Uterus (tissue), 4 donors: ENCODE measurements at places on chromosomes 3 and 15. TPM values are rescaled to one million over a fixed set of nuclear protein-coding genes. Genes with fewer than 3 reads are reported as not detected.

- H3K4me1 ChIP-seq, result peaks cover 12% of the 10 kb centered on the region
- DNase-seq, result no peak
- H3K36me3 ChIP-seq, result no peaks in the 10 kb centered on the region
- no peak overlapping the region for H3K4me3 ChIP-seq
- peak overlapping the region; percentile 64 for H3K27ac ChIP-seq
Measured at GRCh38 chr3:172323894-172324610, 124.2 kb downstream of the GHSR start.

GRCh38 chr3:36784138-36784635 is 19.8 kb upstream of the DCLK3 start:
- no peaks in the 10 kb centered on the region for H3K27me3 ChIP-seq
- H3K4me1 ChIP-seq, result no peaks in the 10 kb centered on the region
- no peak overlapping the region for H3K4me3 ChIP-seq
- no peaks in the 10 kb centered on the region for H3K36me3 ChIP-seq

FRMD5 gene
- 0.37 TPM for total RNA-seq

DNA sequence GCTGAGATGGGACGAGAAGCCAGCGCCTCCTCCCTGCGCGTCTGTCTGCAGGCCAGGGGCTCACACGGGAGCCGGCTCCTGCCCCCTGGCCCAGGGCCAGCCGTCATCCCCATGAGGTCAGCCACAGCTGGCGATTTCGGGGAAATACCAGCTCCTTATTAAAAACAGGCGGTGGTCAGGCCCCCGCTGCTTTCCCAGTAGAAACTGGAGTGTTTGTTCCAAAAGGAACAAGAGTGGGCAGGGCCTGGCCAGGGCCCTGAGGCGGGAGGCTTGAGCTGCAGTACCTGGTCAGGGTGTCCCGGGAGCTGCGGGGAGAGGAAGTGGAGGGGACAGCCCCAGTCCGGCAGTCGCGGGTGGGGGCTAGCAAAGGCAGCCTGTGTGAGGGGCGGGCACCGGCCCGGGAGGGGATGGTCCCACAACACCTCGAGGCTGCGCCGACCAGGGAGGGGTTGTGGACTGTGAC is 17.8 kb downstream of the MYL3 start:
- H3K27me3 ChIP-seq, result no peaks in the 10 kb centered on the region
- peak overlapping the region; percentile 42 for H3K4me3 ChIP-seq
- no peaks in the 10 kb centered on the region for H3K4me1 ChIP-seq
- H3K36me3 ChIP-seq, result no peaks in the 10 kb centered on the region
- H3K27ac ChIP-seq, result peak overlapping the region; percentile 82
- peak; percentile 84 for DNase-seq

ERC2 gene
- total RNA-seq, result 1.7 TPM

GRCh38 chr3:20645340-20645739 is 459.3 kb upstream of the SGO1 start:
- H3K36me3 ChIP-seq, result no peaks in the 10 kb centered on the region
- H3K27ac ChIP-seq, result no peak overlapping the region
- H3K27me3 ChIP-seq, result no peaks in the 10 kb centered on the region
- no peak overlapping the region for H3K4me3 ChIP-seq

- no peak for DNase-seq
- no peak overlapping the region for H3K4me3 ChIP-seq
Measured at GRCh38 chr3:105345156-105345555, 21.6 kb upstream of the ALCAM start.

GOLGA6D gene
- total RNA-seq, result not detected

- H3K27ac ChIP-seq, result no peak overlapping the region
- no peak overlapping the region for H3K4me3 ChIP-seq
- no peaks in the 10 kb centered on the region for H3K36me3 ChIP-seq
Measured at GRCh38 chr3:156978481-156978961, 152.4 kb downstream of the LEKR1 start.

DNA sequence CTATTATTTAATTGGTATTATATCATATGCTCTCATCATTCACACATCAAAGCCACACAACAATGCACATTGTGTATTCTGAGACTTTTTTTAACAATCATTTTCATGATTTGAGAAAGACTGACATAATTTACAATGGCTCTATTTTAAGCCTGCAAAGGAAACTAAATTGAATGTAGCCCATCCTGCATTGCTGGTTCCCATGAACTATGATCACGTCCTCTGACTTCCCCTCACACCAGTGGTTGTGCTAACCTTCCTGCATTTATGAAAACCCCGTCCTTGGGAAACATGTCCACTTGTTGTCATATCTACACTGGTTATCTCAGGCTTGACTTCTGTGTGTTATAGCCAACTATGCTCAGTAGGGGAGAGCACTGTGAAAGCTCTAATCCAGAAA is 546.2 kb downstream of the MECOM start:
- no peak overlapping the region for H3K27ac ChIP-seq
- H3K36me3 ChIP-seq, result no peaks in the 10 kb centered on the region
- H3K4me3 ChIP-seq, result no peak overlapping the region
- no peak for DNase-seq
- H3K4me1 ChIP-seq, result no peaks in the 10 kb centered on the region
- H3K27me3 ChIP-seq, result no peaks in the 10 kb centered on the region

ROPN1 gene
- not detected for total RNA-seq

GRCh38 chr3:177356113-177356512 is 158.8 kb upstream of the TBL1XR1 start:
- H3K4me1 ChIP-seq, result no peaks in the 10 kb centered on the region
- no peak for DNase-seq
- peak overlapping the region; percentile 83 for H3K27ac ChIP-seq
- no peaks in the 10 kb centered on the region for H3K27me3 ChIP-seq
- H3K4me3 ChIP-seq, result no peak overlapping the region

DNA sequence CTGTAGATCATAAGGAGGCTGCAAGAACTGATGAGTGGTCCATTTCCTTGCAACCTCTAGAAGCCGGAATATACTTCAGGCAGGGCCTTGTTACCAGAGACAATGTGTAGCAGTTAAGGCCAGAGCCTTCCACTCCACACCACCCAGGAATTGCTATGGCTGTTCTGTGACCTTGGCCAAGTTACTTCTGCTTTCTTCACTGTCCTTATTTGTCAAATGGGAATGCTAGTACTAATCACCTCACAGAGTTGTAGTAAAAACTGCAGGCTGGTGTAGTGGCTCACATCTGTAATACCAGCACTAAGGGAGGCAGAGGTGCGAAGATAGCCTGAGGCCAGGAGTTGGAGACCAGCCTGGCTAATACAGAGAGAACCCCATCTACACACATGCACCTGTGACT is 28.7 kb upstream of the RPN1 start:
- no peaks in the 10 kb centered on the region for H3K27me3 ChIP-seq
- no peaks in the 10 kb centered on the region for H3K36me3 ChIP-seq
- DNase-seq, result no peak
- H3K4me3 ChIP-seq, result no peak overlapping the region

GRCh38 chr15:51536965-51537574 is 85.5 kb downstream of the DMXL2 start:
- no peak overlapping the region for H3K27ac ChIP-seq
- H3K4me3 ChIP-seq, result no peak overlapping the region
- no peaks in the 10 kb centered on the region for H3K4me1 ChIP-seq
- H3K27me3 ChIP-seq, result no peaks in the 10 kb centered on the region
- H3K36me3 ChIP-seq, result no peaks in the 10 kb centered on the region

DUOXA2 gene
- not detected for total RNA-seq

GRCh38 chr3:187922704-187923416 is 177.6 kb upstream of the BCL6 start:
- H3K27me3 ChIP-seq, result no peaks in the 10 kb centered on the region
- no peaks in the 10 kb centered on the region for H3K36me3 ChIP-seq
- peaks cover 4% of the 10 kb centered on the region for H3K4me1 ChIP-seq
- no peak overlapping the region for H3K4me3 ChIP-seq
- DNase-seq, result no peak
- no peak overlapping the region for H3K27ac ChIP-seq

DNA sequence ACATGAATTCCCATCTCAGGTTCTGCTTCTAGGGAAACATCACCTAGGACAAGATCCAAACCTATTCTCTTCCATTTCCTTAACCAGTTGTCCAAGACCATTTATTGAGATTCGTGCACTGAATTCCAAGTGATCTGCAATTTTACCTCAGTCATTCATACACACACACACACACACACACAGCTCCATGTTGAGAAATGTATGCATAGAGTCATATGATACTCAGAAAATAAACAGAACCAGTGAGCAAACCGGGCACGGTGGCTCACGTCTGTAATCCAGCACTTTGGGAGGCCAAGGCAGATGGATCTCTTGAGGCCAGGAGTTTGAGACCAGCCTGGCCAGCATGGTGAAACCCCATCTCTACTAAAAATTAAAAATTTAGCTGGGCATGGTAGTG is 6.1 kb upstream of the KPNA1 start:
- no peaks in the 10 kb centered on the region for H3K4me1 ChIP-seq
- H3K27ac ChIP-seq, result no peak overlapping the region
- no peak overlapping the region for H3K4me3 ChIP-seq
- H3K27me3 ChIP-seq, result no peaks in the 10 kb centered on the region
- no peak for DNase-seq

PCOLCE2 gene
- total RNA-seq, result 7.7 TPM

GRCh38 chr15:68032672-68033071 is 21.4 kb upstream of the PIAS1 start:
- H3K4me1 ChIP-seq, result no peaks in the 10 kb centered on the region
- no peaks in the 10 kb centered on the region for H3K36me3 ChIP-seq
- H3K27me3 ChIP-seq, result no peaks in the 10 kb centered on the region
- no peak overlapping the region for H3K4me3 ChIP-seq
- no peak for DNase-seq

GRCh38 chr15:51833772-51834171 is 4.3 kb downstream of the TMOD3 start:
- peaks cover 5% of the 10 kb centered on the region for H3K4me1 ChIP-seq
- no peak overlapping the region for H3K27ac ChIP-seq
- no peak for DNase-seq
- no peak overlapping the region for H3K4me3 ChIP-seq
- no peaks in the 10 kb centered on the region for H3K36me3 ChIP-seq

DNA sequence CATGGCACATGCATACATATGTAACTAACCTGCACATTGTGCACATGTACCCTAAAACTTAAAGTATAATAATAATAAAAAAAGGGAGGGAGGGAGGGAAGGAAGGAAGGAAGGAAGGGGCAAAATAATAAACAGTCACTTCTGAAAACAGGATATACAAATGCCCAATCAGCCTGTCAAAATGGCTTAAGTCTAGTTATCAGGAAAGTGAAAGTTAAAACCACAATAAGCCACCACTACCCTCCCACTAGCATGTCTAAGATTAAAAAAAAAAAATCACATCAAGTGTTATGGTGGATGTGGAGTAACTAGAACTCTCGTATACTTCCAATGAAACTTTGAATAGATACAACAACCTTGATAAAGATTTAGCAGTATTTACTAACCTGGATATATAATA is 145.6 kb upstream of the GMNC start:
- H3K27me3 ChIP-seq, result no peaks in the 10 kb centered on the region
- no peak overlapping the region for H3K4me3 ChIP-seq
- H3K4me1 ChIP-seq, result no peaks in the 10 kb centered on the region
- no peak for DNase-seq
- no peak overlapping the region for H3K27ac ChIP-seq

DNA sequence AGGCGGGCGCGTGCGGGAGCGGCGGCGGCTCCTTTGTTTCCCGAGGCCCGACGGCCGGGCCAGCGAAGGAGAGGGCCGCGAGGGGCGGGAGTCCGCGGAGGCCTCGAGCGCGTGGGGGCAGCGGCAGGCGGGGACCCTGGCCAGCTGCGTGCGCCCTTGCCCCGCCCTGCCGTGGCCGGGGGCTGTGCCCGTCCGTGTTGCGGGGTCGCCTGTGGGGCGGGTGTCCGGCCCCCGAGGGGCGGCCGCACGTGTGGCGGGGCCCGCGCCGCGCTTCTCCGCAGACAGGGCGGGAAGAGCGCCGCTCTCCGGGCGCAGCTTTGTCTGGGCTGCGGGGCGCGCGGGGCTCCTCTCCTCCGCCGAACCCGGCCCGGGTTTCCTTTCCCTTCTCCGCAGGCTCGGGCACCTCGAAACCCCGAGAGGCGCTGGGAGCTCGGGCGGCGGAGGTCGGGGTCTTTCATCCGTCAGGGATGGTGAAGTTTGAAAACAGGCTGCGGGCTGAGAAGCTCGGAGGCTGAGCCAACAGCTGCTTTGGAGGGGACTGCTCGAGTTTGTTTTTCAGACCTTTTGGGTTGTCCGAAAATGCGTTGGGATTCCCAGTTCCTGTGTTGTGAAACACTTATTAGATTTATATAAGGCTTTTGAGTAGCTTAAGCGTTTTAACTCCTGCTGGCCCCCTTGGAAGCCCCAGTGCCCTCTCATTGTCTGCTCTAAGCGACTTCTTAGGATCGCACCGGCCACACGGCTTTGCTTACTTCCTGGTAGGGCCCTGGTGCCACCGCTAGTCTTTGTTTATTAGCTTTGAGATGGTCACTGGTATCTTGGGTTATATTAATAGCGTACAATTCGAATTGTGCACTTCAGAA is 817 bp downstream of the USP3 start:
- H3K27ac ChIP-seq, result peak overlapping the region; percentile 95
- peak; percentile 53 for DNase-seq
- H3K4me3 ChIP-seq, result peak overlapping the region; percentile 84
- H3K27me3 ChIP-seq, result no peaks in the 10 kb centered on the region

GRCh38 chr15:89490081-89490813 is 6.1 kb downstream of the RHCG start:
- H3K4me3 ChIP-seq, result no peak overlapping the region
- no peak for DNase-seq
- H3K36me3 ChIP-seq, result no peaks in the 10 kb centered on the region

LRIG1 gene
- 20.9 TPM for total RNA-seq
